ENCODE measurements at places on chromosomes 12 and 14.

- DNase-seq: no peak
Observed at GRCh38 chr12:104177663-104178501, 37.7 kb upstream of the TXNRD1 start.

- no peak for DNase-seq
Observed at GRCh38 chr12:112153893-112154219, 28.5 kb downstream of the TRAFD1 start.

DNA sequence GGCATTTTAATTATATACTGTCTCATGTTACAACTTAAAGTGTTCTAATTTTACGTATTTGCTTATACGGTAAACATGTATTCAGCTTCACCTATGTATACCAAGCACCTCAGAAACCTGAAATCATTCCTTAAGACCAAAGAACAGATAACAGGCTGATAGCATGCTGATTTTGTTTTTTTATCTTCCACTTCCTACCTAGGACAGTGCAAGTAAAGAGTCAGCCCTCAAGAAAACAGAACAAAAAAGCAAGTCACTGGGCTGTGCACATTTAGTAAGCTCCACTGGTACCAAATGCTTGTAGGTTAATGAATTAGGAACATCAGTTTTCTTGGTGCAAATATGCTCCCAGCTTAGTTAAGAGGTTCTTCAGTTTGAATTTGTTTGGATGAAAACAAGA lies 611.3 kb downstream of the VRK1 start:
- DNase-seq: no peak

- no peak for DNase-seq
Observed at GRCh38 chr14:86462193-86462753, 932.3 kb downstream of the FLRT2 start.

DNA sequence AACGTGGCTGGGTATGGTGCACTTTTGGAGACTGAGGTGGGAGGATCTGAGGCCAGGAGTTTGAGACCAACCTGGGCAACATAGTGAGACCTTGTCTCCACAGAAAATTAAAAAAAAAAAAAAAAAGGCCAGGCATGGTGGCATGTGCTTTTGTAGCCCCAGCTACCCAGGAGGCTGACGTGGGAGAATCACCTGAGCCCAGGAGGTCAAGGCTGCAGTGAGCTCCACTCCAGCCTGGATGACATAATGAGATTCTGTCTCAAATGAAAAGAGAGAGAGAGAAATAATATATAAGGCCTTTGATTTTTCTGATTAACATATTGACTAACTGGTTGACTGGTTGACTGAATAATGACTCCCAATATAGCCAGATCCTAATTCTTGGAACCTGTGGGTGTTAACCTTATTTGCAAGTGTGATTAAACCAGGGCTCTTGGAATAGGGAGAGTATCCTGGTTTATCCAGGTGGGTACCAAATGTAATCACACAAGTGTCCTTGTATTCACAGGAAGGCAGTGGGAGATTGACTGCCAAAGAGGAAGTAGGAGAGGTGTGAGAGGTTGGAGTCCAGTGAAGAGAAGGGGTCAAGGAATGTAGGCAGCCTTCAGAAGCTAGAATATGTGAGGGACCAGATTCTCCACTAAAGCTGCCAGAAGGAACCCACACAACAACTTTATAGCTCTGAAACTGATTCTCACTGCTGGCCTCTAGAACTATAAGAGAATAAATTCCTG lies 12.0 kb downstream of the YY1 start:
- DNase-seq: no peak

- DNase-seq: no peak
Observed at GRCh38 chr14:64463195-64463594, 2.1 kb upstream of the AKAP5 start.

GRCh38 chr12:30696486-30696885 lies 817 bp upstream of the IPO8 start:
- no peak for DNase-seq

GRCh38 chr14:104753528-104754212 lies 723 bp downstream of the SIVA1 start:
- no peak for DNase-seq

- DNase-seq: no peak
Observed at GRCh38 chr12:20006871-20007730, 361.2 kb upstream of the PDE3A start.

- no peak for DNase-seq
Observed at GRCh38 chr14:97178781-97179180, 381.6 kb downstream of the VRK1 start.

DNA sequence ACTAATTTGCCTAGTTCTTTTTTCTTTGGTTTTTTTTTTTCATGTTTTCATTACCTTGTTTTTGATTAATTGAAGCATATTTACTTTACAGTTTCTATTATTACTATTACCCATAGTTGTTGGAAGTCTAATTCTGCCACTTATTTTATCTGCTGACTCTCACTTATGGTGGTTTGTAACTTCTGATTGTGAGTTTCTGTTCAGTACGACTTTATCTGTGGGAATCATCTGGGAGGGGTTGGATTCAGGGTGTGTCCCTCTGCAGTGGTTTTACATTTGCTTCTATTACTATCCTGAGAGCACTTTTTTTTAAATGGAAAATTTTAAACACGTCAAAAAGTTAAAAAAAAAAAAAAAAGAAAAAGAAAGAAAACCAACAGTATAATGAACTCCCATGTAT lies 26.4 kb upstream of the SOS2 start:
- DNase-seq: no peak

GRCh38 chr14:20631880-20632389 lies 9.6 kb downstream of the OR6S1 start:
- no peak for DNase-seq

DNA sequence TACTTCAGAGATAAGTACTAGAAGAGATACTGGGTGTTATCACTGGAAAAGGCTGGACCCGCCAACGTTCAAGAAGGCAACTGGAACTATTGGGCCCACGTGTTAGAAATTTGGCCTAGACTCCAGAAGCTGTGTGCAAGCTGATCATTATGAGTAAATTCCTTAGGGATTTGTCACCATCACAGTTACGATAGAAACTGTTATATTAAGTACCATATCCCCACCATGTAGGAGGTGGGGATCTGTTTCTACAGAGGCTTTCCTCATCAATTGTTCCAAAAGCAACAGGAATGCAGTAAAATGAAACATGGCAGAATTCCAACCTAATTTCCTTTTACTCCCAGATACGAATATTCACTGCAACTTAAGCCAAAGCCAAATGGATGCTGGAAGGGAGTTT lies 170.7 kb downstream of the NOVA1 start:
- no peak for DNase-seq

DNA sequence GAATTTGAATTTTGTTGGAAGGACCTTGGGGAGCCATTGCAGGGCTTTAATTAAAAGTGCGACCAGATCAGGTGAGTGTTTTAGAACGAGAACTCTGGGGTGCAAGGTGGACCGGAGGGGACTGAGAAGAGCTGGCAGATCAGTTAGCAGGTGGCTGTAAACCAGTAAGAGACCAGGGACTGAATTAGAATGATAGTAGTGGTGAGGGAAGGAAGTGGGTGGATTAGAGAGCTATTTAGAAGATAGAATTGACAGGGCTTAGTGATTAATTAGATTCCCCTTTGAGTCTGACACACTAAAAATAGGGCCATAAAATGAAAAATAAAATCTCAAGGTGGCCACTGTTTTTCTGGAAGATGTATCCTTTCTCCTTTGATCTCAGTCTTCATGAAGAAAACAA lies 44.8 kb downstream of the PLXNC1 start:
- DNase-seq: no peak

DNA sequence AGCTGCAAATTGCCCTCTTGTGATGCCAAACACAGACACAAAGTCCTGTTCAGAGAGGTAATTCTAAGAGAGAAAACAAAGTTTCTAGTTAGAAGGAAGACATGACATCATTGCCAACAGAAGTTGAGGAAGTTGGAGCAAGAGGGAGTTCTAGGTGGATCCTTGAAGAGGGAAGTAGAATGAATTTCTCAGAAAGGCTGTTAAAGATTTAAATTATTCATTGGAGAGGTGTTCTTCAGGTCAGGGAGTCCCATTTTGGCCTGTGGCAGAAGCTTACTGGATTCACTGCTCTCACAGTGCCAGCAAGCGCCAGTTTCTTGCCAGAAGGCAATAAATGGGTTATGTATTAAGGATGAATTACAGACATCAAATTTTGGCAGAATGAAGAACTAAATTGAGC lies 15.3 kb downstream of the TSFM start:
- DNase-seq: no peak

- DNase-seq: no peak
Observed at GRCh38 chr12:85310456-85311076, 30.5 kb downstream of the ALX1 start.

DNA sequence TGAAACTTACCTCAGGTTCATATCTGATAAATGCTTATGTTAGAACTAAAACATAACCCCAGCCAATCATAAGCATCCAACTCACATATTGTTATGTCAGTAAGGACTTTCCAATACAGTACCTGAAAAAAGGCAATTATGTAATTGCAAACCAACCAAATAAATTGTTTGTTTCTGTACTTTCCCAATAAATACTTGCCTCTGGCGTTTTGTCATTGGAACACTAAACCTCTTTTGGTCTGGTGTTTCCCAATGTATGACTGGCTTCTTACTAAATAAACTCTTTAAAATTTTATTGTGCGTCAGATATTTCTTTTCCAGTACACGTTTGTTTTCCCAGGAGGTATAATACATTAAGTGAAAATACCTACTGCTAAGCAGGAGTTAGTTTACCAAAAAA lies 6.7 kb upstream of the PTPRB start:
- DNase-seq: no peak

GRCh38 chr14:75484711-75485429 lies 37.4 kb upstream of the BATF start:
- DNase-seq: no peak

GRCh38 chr14:86770186-86770585 lies 1222.8 kb downstream of the GALC start:
- DNase-seq: no peak

GRCh38 chr12:58443981-58444371 lies 476.3 kb downstream of the LRIG3 start:
- DNase-seq: no peak

DNA sequence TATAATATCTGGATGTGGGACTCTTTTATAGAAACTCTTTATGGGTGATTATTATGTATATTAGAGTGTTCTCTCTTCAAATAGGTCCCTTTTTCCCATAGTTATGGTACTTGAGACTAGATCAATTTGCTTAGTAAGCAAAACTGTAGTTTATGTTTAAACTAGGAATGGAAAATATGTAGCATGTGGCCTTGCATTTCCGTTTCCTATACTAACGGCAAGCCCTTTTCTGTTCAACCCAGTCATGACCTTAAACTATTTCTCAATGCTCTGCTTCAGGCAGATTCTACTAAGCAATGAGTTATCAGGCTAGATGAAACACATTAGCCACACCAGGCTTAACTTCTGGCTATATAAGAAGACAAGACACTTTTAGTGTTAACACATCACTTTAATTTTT lies 84.6 kb downstream of the OTOGL start:
- no peak for DNase-seq

DNA sequence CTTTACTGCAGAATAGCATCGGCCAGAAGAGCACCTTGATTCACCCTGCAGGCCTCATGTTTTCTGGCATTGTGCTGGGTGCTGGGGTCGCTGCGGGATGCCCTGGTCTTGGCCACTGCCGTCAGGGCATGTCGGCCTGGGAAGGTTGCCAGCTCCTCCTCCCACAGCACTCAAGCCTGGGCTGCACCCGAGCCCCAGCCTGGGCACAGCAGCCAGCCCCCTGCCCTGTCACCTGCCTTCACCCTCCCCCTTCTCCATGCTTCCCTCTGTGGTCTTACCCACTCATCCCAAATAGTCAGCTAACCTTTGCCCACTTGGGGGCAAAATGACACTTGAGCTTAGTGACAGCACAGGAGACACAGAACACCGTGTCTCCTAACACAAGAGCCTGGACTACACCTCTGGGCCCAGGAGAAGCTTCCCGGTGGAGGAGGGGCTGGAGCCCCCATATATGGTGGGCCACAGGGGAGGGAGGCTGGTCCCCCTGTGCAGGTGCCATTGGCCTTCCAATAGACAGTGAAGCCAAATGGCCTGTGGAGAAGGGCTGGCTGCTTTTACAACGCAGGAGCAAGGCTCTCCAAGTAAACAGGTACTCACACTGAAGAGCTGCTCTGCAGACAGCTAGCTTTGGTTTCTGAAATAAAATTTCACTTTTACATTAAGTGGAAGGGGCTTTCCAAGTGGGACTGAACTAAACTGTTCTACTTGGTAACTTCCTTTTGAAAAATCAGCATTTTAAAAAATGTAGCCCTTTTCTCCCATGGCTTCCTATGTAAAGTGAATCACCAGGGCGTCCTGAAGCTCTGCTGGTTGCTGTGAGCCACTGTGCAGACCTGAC lies 51.2 kb upstream of the AMN start:
- DNase-seq: no peak

- no peak for DNase-seq
Observed at GRCh38 chr14:68834816-68835215, 41.9 kb upstream of the ZFP36L1 start.

- no peak for DNase-seq
Observed at GRCh38 chr12:51869496-51869865, 18.4 kb upstream of the ANKRD33 start.

DNA sequence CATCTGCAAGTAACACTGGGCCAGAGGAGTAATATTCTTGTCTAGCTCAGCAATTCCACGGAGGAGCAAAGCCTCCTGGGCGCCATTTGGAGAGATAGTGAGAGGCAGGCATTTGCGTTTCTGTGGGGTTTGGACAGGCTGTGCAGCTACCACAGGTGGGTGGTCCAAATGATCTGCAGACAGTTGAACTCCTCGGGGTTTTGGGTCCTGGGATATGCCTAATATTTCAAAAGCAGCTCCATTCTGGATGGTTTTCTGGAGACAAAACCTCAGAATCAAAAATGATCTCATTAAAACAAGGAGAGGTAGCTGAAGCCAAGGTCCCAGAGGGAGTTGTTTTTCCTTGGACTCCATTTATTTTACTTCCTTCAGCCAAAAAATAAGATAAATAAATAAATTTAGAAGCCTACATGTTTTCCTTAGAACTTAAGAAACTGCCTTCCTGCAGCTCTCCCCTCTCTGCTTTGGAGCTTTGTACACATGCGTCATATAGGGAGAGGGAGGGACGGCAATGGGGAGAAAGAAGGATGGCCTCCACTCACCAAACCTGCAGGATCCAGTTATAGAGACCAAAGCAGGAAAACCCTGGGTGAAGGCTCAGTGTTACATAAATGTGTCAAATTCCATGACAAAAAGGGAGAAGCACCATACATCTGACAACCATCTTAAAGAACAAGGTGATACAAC lies 227.3 kb upstream of the DAAM1 start:
- no peak for DNase-seq

DNA sequence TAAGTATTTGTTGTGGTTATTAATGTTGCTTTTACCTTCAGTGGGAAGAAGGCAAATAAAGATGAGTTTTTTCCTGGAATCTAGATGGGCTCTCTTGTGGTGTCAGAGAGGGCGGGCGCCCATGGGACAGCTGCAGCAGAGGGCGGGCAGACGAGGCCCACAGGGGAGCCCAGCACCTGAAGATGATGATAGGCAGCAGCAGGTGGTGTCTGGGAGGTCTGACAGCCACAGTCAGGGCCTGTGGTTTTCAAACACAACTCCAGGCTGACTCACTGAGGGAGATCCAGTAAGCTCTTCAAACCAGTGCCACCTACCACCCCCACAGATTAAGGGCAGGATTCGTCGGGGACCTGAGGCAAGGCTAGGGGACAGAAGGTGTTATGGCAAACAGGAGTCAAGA lies 42.8 kb downstream of the NKX2-1 start:
- DNase-seq: no peak

- no peak for DNase-seq
Observed at GRCh38 chr12:114274131-114274530, 131.8 kb downstream of the TBX5 start.

All from CD4-positive, alpha-beta T cell treated with Interleukin-4 for 1 hour (primary cell).